NCI-H2081 (cell line): ENCODE measurements at places on chromosomes 13 and 19.

DNA sequence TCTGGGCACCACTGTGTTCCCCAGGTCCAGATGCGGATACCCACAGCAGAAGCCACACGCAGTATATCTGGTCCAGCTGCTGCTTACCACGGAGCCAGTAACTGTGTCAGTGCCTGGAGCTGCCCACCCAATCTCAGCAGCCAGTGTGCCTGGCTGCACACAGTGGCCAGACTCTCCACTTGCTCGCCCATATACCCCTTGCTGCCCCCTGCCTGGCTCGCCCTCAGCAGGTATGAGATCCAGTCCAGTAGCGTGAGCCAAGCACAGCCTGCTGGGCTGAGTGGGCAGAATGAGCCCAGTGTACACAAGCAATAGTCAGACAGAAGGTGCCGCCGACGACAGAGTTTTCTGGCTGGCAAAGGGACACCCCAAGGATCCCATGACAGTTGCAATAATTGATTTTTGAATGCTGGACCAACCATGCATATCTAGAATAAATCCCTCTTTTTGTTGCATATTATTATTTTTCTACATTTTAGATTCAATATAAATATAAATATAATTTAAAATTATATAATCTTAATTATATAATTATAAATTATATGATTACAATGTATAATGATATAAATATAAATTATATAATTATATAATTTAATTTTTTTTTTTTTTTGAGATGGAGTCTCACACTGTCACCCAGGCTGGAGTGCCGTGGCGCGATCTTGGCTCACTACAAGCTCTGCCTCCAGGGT lies 918.8 kb upstream of the MIR17HG start:
- no peak for DNase-seq

GRCh38 chr13:97945342-97945741 lies 8.1 kb upstream of the IPO5 start:
- DNase-seq: no peak

GRCh38 chr19:53183146-53183764 lies 9.9 kb downstream of the ZNF665 start:
- DNase-seq: no peak

DNA sequence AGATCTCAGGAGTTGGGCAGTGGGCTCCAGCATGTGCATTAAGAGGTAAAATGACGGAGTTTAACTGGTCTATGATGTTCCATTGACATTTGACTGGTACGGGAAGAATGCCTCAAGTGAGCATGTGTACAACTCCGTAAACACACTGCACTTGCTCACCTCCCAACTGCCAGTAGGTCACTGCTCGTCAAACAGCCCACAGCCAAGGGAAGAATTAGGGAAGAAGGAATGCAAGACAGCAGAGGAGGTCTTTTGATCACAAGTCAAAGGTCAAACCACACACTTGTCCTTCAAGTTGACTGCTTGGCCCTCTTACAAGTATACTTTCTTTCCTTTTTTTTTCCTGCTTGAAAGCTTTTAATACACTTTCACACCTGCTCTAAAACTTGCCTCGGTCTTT lies 236.7 kb downstream of the B3GLCT start:
- no peak for DNase-seq

DNA sequence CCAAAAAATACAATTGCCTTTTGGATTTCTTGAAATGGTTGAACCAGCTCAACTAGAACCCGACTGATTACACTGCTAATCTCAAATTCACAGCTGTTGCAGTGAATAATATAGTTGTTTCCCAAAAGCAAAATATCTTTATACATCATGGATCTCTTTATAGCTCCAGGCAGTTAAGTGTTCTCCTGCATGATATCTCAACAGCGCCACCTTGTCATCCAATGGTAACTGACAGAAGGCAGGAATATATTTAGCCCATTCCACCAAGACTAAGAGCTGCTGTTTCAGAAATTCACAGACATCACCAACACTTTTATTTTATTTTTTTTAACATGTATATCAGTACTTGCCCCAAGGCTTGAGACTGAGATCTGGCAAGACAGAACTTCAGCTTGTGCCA lies 1141.0 kb upstream of the PRR20A start:
- no peak for DNase-seq

DNA sequence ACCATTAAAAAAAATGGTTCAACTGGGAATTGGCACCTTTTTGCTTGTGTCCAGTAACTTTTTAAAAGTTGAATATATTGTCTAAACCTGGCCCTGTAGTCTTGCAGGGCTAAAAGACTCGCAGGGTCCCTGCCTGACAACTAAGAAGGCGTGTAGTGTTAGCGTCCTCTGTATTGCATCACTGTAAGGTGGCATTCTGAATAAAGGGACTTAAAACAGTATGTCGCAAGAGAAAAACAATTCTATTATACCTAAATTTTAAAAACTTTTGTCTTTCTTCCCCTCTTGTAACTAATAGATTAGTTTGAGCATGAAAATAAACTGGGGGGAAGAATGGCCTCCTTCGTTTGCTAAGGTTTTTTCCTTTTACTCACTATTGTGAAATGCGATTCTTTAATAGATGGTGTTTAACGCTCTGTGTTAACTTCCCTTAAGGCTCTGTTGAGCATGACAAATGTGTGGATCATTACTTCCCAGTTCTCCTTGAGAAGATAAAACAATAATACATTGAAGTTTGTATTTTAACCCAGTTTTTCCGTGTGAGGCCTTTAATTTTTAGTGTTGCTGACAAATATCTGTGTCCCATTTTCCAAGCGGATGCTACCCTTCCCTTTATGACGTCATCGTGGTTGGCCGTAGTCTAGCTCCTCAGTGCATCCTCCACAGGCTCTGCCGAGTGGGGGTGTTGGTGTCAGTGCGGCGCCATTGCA lies 134.6 kb downstream of the KATNAL1 start:
- no peak for DNase-seq

DNA sequence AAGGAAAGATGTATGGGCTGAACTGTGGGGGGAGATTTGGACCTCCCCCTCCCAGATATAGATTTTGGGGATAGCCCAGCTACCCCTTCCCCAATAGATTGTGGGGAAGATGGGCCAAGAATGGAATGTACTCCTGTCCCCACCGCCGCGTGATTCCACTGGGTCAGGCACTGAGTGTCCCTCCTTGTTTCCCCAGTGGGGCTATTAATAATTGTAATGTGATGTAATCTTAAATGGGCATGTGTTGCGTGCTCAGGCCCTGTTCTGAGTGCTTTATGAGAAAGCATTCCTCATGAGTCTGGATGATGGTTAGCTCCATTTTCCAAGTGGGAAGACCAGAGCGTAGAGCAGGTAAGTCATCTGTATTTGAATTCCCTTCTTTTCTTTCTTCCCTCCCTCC lies 1.4 kb downstream of the PSMD8 start:
- DNase-seq: no peak
